ENCODE measurements at places on chromosomes 3 and 15.

DNA sequence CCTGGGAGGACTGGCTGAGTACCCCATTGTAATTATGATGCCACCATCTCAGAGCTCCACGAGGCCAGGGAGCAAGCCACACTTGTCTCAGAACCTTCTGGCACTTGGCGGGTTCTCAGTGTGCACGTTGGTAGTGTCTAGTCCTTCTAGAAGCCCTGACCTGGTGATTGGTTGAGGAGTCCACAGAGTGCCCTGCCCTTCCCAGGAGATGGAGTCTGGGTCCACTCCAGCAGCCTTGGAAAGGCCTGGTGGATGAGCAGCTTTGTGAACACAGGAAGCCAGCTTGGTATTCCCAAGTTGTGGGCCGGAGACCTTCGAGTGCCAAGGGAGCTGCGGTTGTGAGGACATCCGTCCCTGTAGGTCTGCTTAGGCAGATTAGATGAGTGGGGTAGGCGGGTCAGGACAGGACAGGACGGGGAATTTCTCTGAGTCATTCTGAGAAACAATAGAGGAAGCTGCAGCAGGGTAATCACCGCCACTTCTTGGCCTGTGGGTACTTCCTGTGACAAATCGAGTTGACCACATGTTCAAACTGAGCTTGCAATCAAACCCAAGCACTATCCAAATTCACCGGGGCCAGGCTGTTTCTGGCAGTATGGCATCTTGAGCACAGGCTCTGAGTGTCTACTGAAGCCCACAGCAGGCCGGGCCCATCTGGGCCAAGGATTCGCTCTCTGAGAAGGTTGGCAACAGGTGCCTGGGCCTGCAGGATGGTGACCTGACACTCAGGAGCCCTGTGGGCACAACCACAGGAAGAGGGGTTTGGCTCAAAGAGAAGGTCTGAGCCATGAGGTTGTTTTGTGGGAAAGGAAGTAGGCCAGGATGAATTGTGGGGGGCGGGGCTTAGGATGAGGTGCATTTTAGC lies 71.5 kb upstream of the PLXNA1 start:
- DNase-seq = peak; percentile 99

DNA sequence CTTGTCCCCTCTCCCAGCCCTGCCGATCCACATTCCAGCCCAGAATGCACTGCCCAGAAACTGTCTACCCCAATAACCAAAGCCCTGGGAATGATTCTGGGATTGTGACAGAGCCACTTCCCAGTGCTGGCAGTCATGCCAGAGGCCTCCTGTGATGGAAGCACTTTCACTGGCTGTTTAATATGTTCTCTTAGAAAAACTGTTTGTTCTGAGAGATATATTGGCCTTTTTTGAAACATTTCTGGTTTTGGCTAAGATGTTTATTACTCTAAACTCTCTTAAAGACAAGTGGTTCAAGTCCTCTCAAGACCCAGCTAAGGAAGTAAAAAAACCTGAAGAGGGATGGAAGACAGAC lies 74.0 kb upstream of the HACD2 start:
- no peak for DNase-seq

GRCh38 chr3:194836661-194837060 lies 151.0 kb downstream of the FAM43A start:
- DNase-seq = no peak

DNA sequence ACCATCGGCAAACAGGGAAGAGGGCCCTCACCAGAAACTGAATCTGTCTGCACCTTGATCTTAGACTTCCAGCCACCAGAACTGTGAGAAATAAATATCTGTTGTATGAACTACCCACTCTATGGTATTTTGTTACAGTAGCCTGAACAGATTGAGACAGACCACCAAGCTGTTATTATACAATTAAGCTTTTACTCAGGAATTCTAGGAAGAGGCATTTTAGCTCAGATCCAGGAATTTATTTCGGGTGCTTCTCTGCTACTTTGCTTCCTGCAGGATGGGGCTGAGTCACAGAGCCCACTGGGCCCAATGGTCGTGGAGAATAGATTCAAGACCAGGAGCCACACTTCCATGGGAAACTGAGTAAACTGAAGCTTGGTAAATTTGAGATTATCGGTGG lies 145.5 kb upstream of the PFN2 start:
- DNase-seq = no peak

GRCh38 chr15:89129123-89129815 lies 41.0 kb downstream of the ABHD2 start:
- DNase-seq = peak; percentile 48

- no peak for DNase-seq
Measured at GRCh38 chr15:84552896-84553295, 47.9 kb upstream of the ZSCAN2 start.

DNA sequence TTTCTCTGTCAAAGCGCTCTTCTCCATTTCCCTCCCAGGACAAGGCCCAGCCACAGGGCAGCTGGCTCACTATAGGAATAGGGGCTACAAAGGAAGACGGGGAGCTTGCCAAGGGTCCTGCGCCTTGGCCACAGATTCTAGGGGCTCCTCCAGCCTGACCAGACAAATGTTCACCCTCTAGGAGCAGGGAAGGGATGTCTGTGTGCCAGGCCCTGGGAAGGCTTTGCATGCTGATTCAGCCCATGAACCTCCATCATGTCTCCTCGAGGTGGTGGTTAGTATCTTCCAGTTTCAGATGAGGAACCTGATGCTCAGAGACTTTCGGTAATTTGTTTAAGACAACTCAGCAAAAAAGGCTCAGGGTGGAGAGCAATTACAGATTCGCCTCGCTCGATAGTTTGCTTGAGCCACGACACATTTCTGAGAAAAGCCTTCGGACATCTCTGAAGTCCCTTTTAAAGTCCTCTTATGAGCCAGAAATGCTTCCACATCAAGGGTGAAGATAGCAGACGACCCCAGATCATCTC lies 110.0 kb downstream of the XXYLT1 start:
- no peak for DNase-seq

DNA sequence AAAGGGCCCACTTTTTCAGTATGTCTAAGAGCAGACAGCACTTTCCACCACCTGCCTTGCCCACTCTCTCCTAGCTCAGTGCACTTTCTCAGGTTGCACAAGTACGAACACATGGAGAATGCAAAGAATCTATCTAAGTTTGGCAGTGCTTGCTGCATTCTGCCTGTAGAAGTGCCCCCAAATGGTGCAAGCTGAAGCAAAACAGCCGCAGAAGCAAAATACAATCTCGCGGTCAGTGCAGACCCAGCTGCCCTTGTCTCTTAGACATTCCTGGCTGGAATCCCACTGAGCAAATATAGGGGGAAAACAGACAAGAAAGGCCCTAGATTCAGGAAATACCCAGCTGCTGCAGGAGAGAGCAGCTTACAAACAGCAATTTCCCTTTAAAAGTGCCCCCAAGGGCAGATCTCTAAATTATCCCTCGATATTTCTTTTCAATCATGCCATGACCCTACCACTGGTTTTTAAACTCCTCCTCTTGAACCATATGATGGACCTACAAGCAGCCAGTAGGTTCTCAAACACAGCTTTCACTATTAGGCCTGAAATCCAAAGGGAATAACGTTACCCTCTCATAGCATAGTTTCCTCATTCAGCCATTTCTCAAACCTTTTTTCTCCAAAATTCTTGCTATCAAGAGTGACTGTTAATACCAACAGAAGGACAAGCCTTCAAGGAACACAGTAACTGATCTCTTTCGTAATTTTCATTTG lies 67.0 kb downstream of the TNIK start:
- no peak for DNase-seq
